ENCODE measurements at places on chromosomes 4 and X.

DNA sequence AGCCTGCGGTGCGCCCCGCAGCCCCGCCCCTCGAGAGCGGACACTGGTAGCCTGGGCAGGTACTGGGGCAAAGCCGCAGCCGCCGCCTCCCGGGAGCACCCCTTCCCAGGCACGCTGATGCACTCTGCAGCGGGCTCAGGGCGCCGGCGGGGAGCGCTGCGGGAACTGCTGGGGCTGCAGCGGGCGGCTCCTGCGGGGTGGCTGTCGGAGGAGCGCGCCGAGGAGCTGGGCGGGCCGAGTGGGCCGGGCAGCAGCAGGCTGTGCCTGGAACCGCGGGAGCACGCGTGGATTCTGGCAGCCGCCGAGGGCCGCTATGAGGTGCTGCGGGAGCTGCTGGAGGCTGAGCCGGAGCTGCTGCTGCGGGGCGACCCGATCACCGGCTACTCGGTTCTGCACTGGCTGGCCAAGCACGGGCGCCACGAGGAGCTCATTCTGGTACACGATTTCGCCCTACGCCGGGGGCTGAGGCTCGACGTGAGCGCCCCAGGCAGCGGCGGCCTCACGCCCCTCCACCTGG is 401 bp downstream of the SOWAHD start:
- no peak for DNase-seq

GRCh38 chr4:114875630-114876029 is 237.8 kb downstream of the NDST4 start:
- DNase-seq, result no peak

GRCh38 chr4:13267091-13267490 is 217.0 kb downstream of the RAB28 start:
- no peak for DNase-seq

DNA sequence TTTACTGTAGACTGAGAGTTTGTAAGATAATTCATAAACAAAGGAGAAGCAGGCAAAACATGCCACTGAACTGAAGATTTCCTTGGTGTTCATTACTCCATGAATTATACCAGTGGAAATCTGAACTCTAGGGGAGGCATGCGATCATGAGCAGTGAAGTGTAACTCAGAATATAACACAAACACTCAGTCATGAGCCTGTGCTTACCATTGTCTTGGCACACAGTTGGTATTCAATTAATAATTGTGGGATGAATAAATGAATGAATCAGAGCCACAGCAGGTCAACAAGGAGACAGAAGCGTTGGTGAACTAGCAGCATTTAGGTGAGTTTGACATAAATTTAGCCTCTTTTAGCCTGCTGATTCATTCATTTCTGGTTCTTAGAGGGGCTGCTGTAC is 263.5 kb upstream of the DKK2 start:
- no peak for DNase-seq

DNA sequence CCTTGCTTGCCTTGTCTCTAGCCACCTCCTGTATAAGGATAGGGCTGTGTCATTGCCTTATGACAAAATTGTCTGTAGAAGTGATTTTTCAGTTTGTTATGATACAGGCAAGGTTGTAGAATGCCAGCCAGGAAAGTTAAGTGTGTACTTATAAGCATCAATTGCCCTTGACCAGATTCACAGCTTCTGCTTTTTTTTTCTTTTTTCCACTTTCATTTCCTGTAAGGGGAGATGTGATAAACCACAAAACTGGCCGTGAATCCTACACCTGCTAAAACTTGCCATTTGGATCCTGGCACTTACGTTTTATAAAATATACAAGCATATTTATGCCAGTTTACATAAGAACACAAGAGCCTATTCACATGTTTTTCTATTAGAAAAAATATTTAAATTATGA is 35.0 kb upstream of the BMPR1B start:
- no peak for DNase-seq

GRCh38 chr4:184938871-184939270 is 79.4 kb upstream of the HELT start:
- DNase-seq, result no peak

Data from stimulated activated CD8-positive, alpha-beta memory T cell treated with anti-CD3 and anti-CD28 coated beads, Interleukin-7, amount 100 ng/mL, for 1 hour (primary cell).